ENCODE measurements at places on chromosomes 4 and X.

GRCh38 chrX:22192419-22193060 is 80.2 kb upstream of the CBLL2 start:
- peak; percentile 8 for DNase-seq

GRCh38 chrX:132751063-132751690 is 207.3 kb downstream of the HS6ST2 start:
- no peak for DNase-seq

GRCh38 chr4:155900381-155900780 is 3.1 kb upstream of the TDO2 start:
- peak; percentile 6 for DNase-seq

GRCh38 chr4:171130256-171130801 is 682.9 kb upstream of the GALNTL6 start:
- DNase-seq: no peak

GRCh38 chr4:101018836-101019235 is 328.5 kb downstream of the PPP3CA start:
- no peak for DNase-seq

GRCh38 chr4:144716778-144717177 is 70.8 kb downstream of the HHIP start:
- DNase-seq: no peak

- DNase-seq: no peak
Observed at GRCh38 chr4:152024881-152025280, 264.1 kb upstream of the GATB start.

DNA sequence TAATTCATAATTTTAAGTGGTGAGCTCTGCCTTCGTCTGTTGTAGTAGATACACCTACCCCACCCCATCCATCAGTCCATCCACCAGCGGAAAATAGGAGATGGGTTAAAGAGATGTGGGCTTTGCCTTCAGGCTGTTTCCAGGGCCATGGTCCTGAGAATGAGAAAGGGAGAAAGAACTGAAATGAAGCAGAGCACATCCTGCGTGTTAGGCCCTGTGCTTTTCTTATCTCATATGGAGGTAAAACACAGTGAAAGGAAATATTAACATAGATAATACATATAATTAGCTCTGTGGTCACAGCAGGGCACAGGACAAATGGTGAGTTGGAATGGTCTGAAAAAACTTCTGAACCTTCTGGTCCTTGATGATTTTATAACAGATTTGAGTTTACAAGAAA is 393.5 kb downstream of the BMPR1B start:
- no peak for DNase-seq

GRCh38 chrX:72245461-72246089 is 6.7 kb upstream of the ERCC6L start:
- no peak for DNase-seq

- DNase-seq: no peak
Observed at GRCh38 chrX:104315555-104315954, 60.8 kb upstream of the ESX1 start.

DNA sequence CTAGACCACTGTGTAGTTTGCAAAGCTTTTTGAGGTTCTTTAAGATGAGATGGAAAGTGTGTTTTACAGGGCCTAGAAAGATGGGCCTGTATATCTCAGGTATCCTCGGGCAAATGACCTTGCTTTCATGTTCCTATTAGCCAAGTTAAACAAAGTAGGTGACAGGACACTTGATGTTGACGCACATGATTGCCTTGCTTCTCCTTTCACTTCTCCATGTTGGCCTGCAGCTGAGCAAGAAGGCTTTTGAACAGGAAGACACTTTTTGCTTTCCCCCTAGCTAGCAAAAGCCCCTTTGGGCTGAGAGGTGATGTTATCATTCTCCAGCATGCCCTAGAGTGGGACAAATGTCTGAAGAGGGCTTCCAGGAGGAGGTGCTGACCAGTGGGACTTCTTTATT is 202.1 kb downstream of the GPC3 start:
- no peak for DNase-seq

GRCh38 chr4:20844311-20844710 is 144.1 kb downstream of the PACRGL start:
- no peak for DNase-seq

DNA sequence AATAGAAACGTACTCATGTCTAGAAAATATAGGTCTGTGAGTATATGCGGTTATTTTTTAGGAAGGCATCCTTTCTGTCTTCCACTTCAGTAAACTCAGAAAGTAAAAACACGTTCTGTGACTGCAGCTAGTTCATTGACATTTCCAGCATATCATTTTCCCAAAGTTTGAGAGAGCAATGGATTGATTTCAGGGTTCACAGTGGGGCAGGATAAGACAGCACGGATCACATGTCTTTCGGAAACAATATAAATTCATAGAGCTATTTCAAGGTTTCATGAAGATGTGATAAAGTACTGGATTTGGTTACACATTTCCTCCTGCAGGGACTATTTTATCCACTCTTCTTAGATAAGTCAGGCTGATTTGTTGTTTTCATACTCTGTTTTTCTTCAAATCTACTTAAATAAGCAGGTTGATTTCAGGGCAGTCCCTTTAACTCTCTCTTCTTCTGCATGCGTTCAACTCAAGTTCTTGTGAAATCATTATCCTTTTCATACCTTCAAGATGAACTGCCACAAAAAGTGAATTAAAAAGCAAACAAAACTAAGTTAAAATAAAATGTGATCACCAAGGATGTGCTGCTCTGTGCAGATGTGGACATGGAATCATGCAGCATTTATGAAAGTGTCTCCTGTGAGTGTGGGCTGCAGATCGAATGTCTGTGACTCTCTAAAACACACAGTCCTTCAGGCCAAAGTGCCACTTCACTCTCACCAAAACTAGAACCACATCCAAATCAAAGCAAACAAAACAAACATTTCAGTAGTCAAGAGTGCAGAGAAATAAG is 187.7 kb downstream of the UNC5C start:
- no peak for DNase-seq

DNA sequence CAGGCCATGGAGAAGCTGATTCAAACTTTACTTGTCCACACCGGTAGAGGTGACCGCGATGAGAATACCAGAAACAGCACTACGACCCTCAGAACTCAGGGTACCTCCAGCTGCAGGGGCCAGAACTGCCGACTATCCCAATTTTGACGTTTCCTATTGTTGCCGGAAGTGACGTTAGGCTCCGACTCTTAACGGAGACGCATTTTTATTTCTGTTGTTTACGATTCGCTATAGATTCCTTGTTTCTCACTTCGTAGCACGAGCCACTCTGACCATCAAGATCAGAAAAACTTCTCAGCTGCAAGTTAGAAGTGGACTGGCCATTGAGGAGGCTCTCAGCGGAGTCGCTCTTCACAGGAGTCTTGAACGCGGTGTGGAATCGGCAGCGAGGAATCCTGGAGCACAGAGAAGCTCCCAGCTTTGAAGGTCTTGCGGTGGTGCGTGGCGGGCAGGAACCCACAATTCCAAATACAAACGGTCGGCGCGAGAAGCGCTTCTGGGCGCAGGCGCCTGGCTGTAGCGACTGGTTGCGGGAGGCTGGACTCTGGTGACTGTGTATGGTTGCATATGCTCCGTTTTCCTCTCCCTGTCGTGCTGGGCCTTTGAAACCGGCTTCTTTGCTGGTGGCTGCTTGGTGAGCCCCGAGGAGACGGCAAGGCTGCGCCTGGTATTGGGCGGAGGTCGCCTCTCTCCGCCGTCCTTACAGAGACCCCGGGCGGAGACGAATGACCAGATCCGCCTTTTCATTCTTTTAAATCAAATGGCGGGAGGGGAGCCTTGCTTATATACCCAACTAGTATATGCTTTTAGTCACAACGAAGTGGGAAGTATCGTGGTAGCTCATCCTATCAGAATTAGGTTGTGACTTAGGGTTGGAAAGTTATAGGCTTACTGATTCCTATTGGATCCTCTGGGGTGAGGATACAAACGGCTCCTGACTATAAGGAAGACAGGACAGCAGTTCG is at the start of the genes CEP44 and FBXO8:
CEP44 (plus strand) TSS at position 405 of the 965 bp plus-strand sequence. CDS start 15,211 bp downstream, outside the sequence.
FBXO8 (minus strand) TSS at position 161 of the 965 bp plus-strand sequence. CDS start 20,575 bp downstream, outside the sequence.
- peak; percentile 29 for DNase-seq

- DNase-seq: no peak
Observed at GRCh38 chrX:123399709-123400108, 215.6 kb downstream of the GRIA3 start.

GRCh38 chr4:118680808-118681207 is 4.4 kb upstream of the METTL14 start:
- DNase-seq: no peak

DNA sequence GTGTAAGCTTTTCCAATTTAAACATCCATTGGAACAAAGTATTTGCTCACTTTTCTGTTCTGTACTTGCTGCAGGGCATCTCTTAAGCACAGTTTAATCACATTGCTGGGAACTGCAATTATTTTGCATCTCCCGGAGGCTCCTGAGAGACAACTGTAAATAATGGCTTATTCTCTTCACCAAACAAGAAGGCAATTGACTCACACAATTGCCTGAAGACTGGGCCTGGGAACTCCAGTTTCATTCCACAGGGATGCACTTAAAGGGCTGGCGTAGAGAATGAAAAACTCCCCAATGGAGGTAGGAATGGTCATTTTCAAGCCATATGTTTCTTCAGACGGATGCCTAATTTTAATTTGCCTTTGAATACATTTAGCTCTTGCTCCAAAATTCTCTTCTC is 29.5 kb downstream of the TFDP3 start:
- DNase-seq: no peak

DNA sequence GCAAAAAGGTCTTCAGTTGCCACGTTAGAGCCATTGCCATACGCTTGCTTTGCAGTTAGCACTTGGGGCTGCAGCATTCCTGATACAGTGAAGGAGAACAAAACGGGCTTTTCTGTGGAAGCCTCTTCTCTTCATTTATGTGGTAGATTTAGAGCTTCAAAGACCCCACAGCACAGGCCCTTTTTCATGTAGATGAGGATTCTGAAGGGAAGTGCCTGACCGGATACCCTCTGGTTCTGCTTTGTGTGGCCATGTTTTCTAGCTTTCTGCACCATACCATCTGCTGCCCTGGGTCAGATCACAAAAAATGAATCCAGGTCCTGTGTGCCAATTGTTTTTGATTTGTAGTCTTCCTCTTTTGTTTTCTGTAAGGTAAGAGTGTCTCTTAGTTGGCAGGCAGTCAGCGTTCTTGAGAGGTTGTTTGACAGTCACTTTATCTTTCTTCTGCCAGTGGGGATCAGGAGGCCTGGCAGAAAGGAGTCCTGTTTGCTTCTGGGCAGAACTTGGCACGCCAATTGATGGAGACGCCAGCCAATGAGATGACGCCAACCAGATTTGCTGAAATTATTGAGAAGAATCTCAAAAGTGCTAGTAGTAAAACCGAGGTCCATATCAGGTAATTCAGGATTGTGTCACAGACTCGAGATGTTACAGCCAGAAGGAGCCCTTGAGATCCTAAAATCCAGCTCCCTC is 7.7 kb downstream of the LAP3 start:
- no peak for DNase-seq

DNA sequence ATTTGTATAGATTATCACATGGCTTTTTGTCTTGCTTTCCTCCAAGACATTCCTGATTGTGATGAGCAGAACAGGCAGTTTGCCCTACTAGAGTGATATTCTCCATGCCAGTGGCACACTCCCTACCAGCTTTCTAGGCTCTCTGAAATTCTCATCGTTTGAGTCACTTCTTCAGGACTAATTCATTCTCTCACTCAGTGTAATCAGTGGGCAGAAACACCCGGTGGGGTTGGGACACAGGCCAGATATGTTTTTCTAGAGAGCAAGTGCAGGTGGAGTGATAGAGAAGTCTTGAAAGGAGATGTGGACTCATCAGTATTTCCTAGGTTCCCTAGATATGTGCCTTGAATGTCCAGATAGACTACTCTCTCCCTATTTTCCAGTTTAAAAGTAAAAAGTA is 13.1 kb downstream of the RAB33A start:
- DNase-seq: no peak

DNA sequence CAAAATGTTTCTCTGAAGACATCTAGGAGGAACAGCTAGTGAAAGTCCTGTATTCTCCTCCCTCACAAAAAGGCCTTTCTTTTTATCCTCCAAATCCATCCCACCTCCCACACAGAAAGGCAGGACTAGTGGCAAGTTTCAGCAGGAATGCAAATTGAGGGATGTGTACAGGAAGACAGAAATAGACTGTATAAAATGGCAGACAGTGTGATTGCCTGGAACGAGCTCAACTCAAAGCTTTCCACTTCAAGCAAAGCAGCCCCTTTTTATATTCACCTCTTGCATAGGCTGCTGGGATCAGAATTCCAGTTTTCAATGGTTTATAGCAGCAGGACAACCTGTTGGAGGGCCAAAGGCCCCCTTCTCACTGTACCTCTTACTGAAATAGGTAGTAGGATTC is 57.5 kb downstream of the DCX start:
- no peak for DNase-seq

DNA sequence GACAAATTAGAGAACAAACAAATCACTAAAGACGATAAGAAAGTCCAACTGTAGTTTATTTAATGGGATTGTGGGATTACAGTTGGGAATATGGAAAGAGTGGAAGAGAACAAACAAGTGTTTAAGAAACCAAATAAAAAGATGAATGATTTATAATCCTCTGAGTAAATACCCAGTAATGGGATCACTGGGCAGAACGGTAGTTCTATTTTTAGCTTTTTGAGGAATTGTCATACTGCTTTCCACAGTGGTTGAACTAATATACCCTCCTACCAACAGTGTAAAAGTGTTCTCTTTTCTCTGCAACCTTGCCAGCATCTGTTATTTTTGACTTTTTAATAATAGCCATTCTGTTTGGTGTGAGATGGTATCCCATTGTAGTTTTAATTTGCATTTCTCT is 15.0 kb downstream of the C4orf51 start:
- no peak for DNase-seq

GRCh38 chr4:159368320-159368719 is 265.4 kb downstream of the RAPGEF2 start:
- DNase-seq: no peak

DNA sequence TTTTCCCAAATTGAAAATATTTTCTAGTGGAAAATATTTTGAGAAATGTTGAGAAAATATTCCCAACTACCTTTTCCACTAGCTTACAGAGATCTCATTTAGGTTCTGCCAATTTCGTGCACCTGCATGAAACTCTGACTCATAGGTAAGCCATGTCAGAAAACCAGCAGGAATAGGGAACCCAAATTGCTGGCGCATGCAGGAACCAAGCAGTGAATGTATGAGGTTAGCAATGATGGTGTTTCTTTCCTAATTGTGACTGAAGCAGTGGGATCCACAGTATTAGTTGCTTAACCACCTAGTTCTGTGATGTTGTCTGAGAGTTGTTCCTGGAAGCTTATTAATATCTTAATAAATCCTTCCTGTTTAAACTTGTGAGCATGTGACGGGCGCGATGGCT is 381.0 kb upstream of the TRAM1L1 start:
- DNase-seq: no peak

DNA sequence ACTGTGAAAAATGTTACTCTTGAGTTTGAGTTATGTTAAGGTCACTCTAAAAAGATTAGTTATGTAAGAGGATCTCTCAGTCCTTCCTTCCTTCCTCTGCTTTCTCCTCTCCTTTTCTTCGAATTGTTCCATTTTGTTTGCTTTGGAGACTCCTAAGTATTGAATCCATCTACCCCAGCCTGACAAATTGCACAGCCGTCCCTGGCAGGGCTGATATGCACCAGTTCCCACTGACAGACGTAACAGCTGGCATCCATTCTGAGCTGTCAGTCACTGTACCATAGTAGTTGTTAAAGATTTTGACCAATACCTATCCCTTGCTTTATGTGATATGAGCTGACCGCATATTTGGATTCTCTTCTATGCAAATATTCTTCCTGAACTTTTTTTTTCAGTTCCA is 210.7 kb upstream of the IGFBP7 start:
- DNase-seq: no peak
